ENCODE measurements at places on chromosomes 2 and 18.

- no peak for DNase-seq
Measured at GRCh38 chr2:240018071-240018750, 6.9 kb downstream of the NDUFA10 start.

- DNase-seq: no peak
Measured at GRCh38 chr2:22600156-22600555, 784.8 kb upstream of the KLHL29 start.

DNA sequence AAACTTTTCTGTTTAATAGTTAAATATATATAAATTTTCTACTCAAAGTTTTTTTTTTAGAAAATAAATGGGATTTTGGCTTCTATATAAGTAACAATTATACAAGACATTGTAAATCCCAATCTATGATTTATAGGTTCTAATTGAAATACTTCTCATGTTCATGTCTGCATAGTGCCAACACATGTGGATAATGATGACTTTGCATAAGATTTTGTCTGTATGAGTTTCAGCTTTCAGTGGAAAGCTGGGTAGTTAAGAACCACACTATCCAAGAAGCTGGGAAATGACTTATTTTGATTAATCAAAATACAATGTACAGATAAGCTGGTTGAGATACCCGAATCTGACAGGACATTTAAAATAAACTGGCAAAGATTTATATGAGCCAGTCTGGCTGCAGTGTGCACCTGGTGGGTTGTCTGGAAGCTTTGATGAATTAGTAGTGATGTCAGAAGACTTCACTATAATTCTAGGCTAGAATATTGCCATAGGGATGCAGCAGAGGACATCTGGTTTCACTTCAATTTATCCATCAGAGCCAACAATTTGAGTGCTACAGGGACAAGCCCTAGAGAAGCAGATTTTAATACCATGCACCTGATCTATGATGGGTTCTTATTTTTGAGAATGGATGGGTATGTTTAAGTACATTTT, 45.4 kb downstream of the EML6 start:
- no peak for DNase-seq

DNA sequence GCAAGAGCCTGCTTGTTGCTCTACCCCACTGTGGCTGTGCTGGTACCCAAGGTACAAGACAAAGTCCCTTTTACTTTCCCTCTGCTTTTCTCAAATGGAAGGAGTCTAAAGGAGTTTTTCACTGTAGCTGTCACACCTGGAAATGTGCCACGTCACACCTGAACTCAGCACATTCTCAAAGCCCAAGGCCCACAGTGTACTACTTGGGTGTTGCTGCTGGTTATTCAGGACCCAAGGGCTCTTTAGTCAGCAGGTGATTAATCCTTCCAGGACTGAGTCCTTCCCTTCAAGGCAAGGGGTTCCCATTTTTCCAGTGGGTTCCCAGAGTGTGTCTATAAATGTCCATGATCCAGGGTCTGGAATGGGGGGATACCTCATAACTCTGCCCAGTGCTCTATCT, 63.2 kb upstream of the STK39 start:
- no peak for DNase-seq

DNA sequence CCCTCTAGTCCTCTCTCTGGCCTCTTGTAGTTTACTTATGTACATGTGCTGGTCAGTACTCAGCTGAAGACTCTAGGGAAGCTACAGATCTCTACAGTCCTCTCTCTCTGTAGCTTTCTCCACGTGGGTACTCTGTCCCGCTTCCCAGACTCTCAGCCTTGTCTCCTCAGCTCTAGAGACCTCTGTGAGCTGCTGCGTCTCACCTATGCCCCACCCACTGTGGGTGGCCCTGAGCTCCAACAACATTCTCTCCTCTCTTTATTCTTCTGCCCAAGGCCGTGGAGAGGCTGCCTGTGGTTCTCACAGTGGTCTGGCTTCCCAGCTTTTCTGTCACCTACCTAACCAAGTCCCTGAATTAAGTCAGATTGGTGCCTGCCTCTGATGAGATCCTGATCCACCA, 33.4 kb downstream of the MFSD6 start:
- no peak for DNase-seq

DNA sequence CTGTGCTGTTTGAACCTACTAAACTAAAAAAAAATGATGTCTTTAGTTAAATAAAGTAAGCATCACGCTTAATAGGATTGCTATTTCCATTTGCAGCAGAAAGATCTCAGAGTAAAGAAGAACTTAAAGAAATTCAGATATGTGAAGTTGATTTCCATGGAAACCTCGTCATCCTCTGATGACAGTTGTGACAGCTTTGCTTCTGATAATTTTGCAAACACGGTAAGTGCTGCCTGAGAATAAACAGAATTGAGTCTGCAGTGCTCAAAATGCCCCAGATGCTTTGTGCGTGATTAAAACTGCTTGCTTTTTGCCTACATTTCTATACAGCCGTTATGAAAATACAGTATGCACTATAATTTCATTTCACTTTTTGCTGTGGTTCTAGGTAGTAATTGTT, 3.9 kb downstream of the CDCA7 start:
- DNase-seq: no peak

GRCh38 chr2:69933839-69934613, 19.1 kb downstream of the MXD1 start:
- DNase-seq: no peak

GRCh38 chr2:138492160-138492559, 9.4 kb upstream of the SPOPL start:
- no peak for DNase-seq

GRCh38 chr2:71530641-71531332, 77.4 kb downstream of the DYSF start:
- DNase-seq: peak; percentile 51

DNA sequence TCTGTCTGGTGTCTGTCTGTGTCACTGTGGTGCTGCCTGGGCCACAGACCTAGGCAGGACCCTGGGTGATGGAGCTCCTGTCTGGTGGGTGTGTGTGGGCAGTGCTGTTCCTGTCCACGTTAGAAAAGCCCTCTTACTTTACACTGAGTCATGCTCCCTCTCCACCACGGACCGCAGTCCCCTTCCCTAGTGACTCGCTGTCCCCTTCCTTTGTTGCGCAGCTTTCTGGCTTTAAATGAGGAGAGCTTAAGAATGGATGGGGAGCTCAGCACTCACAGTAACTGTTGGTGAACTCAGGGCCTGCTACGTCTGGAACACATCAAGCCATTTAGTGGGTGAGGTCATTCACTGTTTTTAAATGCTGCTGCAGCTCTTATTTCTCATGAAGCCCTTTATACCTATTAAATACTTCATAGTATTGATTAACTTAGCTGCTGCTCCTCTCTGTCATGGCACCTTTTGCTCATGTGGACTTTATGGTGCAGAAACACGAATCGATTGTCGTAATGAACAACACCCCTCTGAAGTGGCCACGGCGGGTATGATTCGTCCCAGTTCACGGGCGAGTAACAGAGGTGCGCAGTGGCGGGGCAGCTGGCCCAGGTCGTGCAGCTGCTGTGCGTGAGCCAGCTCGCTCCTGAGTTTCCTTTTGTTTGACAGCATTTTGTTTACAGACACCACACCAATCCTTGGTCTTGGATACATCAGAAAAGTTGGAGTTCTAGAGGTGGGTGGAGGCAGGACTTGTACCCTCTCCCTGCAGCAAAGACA, 100.4 kb downstream of the LDLRAD4 start:
- DNase-seq: no peak

DNA sequence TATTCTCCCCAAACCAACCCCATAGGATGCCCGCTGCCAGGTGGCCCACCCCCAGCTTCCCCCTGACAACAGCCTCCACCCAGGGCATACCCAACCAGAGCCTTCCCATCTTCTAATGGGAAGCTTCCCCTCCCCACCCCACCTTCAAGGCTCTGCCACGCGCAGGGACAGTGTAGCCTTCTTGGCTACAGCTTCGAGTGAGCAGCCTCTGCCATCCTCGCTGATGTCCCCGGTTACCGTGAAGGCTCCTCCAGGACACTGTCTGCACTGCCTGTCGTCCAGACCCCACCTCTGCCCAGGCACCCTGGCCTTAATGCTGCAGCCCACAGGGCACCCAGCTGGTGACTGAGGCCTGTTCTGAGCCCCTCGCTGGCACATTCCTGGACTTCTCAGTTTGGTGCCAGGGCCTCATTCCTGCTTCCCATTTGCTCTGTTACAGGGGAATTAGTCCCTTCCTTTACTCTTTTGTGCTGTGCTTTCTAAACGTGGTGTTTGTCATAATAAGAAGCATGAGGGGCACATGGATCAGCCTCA, 13.0 kb upstream of the ADNP2 start:
- DNase-seq: no peak

- no peak for DNase-seq
Measured at GRCh38 chr2:219726916-219727315, 99.5 kb downstream of the SLC4A3 start.

GRCh38 chr18:9419956-9420631, 55.2 kb upstream of the RALBP1 start:
- DNase-seq: no peak

DNA sequence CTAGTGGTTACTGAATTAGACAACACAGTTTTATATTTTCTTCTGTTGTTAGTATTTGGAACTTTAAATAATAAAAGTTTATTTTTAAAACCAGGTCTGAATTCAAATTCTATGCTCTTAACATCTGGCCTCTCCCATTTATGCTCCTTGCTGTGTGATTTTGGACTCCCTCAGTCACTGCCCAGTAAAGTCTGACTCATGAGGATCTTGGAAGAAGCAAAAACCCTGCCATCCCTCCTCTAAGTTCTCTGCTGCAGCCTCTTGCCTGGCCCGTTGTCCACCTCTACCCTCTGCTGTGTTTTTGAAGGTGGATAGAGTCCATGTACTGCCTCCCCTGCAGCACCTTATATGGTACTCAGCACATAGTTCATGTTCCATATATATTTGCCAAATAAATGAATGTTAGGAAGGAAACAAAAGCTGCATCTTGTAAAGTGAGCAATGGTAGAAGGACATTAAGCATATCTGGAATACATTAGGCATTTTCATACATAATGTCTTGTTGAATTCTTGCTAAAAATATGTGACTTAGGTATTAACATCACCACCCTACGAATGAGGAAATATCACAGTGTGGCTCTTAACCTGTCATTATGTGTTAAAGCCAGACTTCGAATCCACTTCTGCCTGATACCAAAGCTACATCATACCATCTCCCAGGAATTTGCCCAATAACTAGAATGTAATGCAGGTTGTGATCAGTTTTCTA, 62.1 kb downstream of the THNSL2 start:
- no peak for DNase-seq

DNA sequence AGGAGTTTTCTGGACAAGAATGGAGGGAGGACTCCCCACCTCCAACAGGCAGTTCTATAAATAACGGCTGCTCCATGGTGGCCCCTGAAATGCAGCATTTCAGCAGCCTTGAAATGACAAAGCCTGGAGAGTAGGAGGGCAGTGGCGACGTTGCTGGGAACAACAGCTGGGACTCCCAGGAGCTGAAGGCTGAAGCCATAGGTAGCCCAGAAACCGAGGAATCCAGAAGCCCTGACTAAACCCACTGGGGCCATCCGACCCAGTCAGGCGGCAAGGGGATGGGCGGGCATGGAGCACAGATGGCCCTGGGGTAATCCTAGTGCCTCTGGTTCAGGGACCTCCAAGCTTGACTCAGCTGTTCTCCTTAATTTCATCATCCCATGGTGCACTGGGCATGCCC, 9.0 kb downstream of the PRKAG3 start:
- DNase-seq: peak; percentile 71

- DNase-seq: no peak
Measured at GRCh38 chr2:218880859-218881594, 375 bp downstream of the WNT10A start.

DNA sequence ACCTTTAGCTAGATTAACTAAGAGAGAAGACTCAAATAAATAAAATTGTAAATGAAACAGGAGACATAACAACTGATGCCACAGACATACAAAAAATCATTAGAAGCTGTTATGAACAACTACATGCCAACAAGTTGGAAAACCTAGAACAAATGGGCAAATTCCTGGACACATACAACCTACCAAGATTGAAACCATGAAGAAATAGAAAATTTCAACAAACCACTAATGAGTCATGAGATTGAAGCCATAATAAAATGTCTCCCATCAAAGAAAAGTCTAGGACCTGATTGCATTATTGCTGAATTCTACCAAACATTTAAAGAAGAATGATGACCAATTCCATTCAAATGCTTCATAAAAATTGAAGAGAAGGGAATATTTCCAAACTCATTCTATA, 54.3 kb downstream of the ST3GAL5 start:
- no peak for DNase-seq

DNA sequence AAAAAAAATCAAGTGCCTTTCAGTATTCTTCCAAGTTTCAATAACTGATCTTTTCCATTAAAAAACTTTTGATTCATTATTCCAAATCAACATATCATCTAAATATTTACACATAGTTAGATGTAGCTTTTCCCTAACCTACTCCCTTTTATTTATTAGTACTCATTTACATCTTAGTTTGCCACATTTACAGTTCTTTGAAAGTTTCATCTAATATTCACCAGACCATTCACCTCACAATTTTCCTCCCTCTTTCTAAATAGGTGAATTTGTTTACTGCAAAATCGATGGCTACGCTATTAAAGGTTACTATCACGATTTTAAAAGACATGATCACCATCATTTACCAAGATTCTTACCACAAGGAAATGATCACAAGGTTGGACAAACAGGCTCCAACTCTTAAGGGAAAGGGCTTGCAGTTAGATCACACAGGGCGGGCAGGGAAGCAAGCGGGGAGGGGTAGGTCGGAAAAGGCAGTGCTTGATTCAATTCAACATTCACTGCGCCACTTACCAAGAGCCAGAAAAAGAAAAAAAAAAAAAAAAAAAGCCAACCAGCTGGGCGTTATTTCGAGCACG, 654 bp upstream of the MARCHF7 start:
- DNase-seq: no peak

DNA sequence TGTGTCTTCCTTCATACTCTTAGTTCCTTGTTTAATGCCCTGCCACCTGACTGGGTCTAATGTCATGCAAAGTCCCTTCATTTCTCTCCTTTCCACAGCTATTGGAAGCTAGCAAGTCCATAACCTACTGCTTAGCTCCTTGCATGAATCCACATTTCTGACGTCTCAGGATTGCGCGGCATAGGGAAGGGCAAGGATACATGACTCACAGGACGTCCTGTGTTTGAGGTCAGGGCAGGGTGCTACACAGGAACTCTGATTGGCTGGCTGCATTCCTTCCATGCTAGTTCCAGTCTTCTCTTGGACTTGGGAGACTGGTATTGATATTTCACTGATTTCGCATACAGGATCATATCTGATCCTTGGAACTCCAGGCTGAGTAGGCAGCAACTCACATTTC, 137.9 kb downstream of the CDH2 start:
- DNase-seq: no peak

DNA sequence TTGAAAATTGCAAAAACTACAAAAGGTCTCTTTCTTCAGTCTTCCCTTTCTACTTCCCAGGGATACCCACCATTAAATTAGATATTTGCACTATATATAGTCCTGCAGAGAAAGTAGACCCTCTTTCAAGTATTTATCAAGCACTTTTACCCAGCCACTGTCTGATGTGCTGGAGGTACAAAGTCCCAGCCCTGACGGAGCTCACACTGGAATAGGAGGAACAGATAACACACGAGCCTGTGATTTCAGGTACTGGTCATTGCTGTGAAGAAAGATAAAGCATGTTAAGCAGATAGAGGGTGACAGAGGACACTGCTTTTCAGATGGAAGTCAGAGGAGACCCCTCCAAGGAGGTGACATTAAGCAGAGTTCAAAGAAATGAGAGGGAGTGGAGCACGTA, 19.6 kb downstream of the SEC11C start:
- no peak for DNase-seq

- no peak for DNase-seq
Measured at GRCh38 chr18:67511840-67512239, 4.7 kb downstream of the DSEL start.

Measured in SJCRH30 (cell line).